ENCODE measurements at places on chromosomes 4 and X. TPM values are rescaled to one million over a fixed set of nuclear protein-coding genes. Genes with fewer than 3 reads are reported as not detected.

The GALNTL6 gene
- polyA plus RNA-seq, result 0.57 TPM

GRCh38 chr4:7540206-7540605 lies 105.5 kb upstream of the PSAPL1 start:
- no peak for DNase-seq

- DNase-seq, result no peak
These were observed 81.9 kb downstream of the HCCS start for GRCh38 chrX:11193035-11193469.

- DNase-seq, result peak; percentile 78
These were observed 21.4 kb upstream of the PPP2R2C start for GRCh38 chr4:6493658-6494304.

DNA sequence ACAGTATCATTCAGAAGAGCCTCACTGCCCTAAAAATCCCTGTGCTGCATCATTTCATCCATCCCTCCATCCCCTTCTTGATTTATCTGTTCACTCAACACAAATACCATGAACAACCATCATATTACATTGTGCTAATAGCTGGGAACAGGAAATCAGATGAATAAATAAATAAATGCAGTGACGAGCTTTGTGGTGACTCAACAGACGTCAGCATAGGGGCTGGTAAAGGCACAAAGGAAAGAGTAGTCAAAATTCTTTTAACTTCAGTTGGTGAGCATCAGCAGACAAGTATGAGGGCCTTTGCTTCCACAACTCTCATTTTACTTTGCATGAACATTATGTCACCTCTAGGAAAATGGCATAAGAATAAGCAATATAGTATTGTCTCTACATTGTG lies 65.5 kb downstream of the EDNRA start:
- no peak for DNase-seq

GRCh38 chrX:20863649-20864048 lies 510.6 kb upstream of the CNKSR2 start:
- no peak for DNase-seq

- no peak for DNase-seq
These were observed 27.8 kb upstream of the FTHL17 start for GRCh38 chrX:31099536-31100090.

DNA sequence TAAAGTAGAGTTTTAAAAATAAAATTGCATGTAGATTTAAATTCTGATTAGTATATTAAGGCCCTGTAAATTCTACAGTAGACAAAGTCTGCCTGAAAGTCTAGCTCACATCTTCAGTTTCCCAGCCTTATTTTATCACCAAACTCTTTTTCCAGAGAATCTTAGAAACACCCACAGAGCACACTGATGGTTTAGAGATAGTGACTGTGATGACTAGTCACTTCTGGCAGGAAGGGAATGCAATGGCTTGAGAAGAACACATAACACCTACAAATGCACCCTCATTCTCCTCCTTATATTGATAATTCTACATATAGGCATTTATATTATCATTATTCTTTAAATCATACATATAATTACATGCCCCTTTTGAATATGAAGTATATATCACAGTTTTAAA lies 232.9 kb downstream of the ARAP2 start:
- no peak for DNase-seq

DNA sequence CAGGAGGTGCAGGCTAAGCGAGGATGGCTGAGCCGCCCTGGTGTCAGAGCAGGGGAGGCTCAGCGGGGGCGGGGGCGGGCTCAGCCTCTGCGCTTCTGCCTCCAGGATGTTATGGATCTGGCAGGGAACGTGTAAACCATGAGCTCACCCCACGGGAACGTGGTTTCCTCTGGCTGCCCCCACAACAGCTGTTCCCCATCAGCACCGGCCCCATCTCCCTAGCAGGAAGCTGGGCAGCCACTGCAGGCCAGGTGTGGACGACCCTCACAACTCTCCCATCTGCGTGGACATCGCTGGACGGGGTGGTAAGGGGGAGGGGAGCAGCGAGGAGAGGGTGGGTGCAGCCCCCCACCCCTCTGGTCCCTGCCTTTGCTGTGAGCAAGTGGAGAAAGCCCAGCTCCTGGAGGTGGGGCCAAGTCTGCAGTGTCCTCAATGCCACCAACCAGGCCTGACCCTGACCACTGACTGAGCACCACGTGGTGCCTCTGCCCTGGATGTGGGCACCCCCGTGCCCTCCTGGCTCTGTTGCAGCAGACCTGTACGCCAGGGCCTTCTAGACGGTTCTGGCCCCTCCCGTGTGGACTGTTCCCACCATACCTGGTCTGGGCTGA lies 28.1 kb upstream of the SPON2 start:
- DNase-seq, result peak; percentile 59

The NIPAL1 gene
- polyA plus RNA-seq, result 1.2 TPM

The SLC25A4 gene
- 77.3 TPM for polyA plus RNA-seq

DNA sequence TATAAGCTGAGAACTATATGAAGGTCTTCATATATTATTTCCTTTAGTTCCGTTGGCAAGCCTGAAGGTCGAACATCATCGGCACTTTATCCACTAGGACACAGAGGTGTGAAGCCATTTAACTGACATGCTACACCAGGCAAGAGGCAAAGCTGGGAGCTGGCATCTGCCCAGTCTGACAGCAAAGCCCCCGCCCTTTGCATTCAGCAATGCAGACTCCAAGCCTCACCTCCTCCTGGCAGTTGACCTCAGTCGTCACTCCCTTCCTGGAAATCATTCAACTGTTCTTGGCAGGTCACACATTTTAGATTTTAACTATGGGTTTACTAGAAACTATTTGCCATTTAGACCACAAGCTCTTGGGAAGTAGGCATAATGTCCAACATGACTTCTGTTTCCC lies 135.8 kb upstream of the FRG1 start:
- no peak for DNase-seq

The PFKFB1 gene
- 0.23 TPM for polyA plus RNA-seq

DNA sequence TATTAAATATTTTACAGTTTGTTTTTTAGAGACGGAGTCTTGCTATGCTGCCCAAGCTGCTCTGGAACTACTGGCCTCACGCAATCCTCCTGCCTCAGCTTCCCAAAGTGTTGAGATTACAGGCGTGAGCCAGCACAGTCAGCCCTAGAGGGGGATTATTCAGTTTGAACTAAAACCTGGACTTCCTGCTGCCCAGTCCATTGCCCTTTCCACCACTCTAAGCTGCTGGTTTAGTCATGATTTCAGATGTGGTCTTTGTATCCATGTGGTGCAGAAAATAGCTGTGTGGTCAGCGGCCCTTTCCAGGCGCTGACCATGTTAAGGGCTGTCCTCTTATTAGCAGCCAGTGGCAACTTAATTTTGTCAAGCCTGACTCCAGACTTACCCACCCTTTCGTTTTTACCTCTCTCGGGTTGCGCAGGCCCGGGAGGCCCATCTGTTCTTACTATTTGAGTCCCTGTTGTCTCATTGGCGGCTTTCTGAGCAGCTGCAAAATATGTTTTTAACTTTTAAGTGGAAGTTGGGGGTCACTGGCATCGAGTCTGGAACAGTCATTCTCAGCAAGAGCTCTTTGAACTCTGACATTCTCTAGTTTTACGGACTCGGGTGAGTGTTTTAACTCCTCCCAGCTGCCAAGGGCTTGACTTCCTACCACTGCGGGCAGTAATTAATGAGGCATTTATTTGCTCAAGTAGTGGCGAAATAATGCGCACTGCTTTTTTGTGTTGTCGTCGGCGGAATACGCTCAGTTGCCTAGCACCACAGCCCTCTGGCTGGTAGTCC lies 773 bp upstream of the VMA21 start:
- peak; percentile 8 for DNase-seq

DNA sequence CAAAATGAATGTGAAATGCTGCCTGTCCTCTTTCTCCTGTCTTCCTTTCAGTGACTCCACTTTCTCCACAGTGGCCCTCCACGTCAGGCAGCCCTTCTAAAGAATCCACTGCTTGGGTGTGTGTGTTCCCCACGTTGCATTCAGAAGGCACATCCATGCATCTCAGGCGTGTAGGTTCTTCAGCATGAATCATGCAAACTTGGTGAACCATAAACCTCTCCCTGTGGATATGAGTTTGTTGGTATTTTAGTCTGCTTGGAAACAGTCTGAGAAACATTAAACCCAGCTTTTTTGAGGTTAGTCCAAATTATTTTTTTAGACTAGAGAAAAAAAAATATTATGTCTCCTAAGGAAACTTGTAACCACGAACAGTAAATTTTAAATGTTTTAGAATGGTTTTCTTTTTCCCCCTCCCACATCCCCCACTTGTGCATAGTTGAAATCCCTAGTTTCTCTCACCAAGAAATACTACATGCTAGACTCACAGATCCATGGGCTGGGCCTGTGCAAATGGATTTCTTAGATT lies 251.6 kb downstream of the CBR4 start:
- DNase-seq, result no peak

DNA sequence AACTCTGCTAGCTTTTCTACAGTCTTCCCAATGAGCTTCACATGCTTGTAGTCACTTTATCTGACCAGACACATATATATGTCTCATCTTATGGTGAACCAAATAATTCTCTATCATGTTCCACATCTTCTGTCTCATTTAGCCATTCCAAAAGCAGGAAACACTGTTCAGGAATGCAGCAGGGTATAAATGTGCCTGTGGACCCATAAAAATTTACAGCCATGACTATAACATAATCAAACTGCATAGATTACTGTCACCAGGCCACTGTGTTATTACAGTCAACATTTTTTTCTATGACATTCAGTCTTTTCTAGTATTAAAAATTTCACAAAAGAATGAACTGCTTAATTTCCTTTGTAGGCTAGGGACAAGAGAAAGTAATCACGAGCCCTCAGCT lies 170.0 kb upstream of the NPY2R start:
- no peak for DNase-seq

GRCh38 chrX:115702982-115703381 lies 142.0 kb downstream of the PLS3 start:
- no peak for DNase-seq

- no peak for DNase-seq
These were observed 107.3 kb downstream of the EFNB1 start for GRCh38 chrX:68936126-68936525.

GRCh38 chr4:24892778-24893177 lies 20.1 kb downstream of the CCDC149 start:
- no peak for DNase-seq

- no peak for DNase-seq
These were observed 7.2 kb downstream of the SH3BP2 start for GRCh38 chr4:2799971-2800690.

DNA sequence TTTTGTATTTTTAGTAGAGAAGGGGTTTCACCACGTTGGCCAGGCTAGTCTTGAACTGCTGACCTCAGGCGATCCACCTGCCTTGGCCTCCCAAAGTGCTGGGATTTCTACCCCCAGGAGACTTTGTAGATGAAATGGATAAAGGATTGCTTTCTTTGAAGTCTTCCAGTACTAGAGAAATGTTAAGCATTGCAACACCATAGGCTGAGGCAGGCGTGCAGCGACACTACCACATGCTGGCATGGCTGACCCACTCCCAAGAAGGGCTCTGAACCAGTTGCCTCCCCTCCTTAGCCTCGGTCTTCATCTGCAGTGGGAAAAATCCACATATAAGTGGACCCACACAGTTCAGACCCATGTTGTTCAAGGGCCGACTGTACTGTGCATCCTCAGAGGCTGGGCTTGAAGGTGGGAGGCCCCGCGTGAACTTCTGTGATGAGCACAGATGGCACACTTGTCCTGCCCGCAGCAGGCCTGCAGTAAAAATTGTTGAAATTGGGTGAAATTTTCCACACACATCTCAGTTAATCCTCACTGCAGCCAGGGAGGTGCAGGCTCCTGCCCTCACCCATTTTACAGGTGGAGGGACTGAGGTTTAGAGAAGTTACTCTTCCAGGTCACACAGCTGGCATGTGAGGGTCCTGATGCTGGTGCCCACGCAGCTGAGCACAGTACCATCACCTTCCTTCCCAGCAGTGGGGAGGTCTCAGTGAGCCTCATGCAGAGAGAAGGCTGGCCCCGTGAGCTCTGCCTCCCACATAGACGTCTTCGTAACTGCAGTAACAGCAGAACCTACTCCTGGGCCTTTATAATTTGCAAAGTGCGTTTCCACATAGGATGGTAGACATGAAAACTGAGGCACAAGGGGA lies 35.5 kb downstream of the HTRA3 start:
- no peak for DNase-seq

- DNase-seq, result no peak
These were observed 51.7 kb upstream of the SLC10A4 start for GRCh38 chr4:48431401-48431800.

- no peak for DNase-seq
These were observed 276.4 kb downstream of the IL15 start for GRCh38 chr4:141912831-141913230.

The SMAD1 gene
- 17.1 TPM for polyA plus RNA-seq

The FDCSP gene
- 0.80 TPM for polyA plus RNA-seq

Data from urinary bladder (tissue), 4 donors.